Right renal pelvis (tissue), 4 donors: ENCODE measurements at places on chromosomes 1 and 21.

DNA sequence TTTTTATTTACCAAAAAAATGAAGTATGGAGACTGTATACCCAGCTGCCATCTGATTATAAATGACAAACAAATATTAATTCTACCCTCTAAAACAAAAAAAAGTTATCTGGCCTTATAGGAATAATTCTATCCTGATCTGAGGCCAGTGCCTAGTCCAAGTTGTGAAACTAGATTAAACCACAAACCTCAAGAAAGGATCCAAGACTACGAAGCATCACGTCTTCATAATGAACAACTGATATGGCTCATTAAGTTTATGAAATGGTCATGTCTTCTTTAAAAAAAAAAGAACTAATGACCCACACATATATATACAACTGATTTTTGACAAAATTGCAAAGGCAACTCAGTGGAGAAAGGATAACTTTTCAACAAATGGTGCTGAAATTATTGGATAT is 32.4 kb upstream of the CTTNBP2NL start:
- DNase-seq, result no peak

DNA sequence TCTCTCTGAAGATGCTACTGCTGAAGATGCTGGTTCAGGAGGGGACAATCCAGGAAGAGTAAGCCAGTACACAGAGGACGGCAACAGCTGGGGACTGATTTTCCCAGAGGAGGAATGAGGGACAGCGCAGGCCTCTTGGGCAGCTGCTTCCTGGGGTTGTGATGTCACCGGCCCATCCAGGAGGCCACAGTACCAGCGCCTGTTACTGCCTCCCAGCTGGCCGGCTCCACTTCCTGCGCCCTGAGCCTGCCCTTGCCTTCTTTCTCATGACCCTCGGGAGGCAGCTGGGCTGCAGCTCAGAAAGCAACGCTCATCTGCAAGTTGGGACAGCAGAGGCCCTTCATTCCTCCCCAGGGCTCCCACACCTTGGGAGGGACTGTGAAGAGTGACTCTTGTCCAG is 21.9 kb upstream of the ID3 start:
- DNase-seq, result no peak

DNA sequence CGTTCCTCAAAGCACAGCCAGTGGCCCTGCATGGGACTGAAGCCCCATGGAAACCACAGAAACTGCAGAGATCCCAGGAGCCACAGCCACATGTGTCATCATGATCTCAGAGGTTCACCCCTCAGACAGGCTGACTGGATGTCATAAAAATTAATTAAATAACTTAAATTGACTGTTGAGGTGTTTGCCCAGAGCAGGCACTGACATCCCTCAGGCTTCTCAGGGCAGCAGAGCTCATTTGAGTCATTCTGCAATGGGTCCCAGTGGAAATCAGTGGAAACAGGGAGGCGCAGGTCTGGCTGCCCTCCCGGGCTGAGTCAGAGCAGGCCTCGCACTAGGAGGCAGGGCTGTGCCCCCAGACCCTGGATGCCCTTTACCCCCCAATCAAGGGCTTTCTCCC is 135.1 kb downstream of the CDC7 start:
- DNase-seq, result no peak

DNA sequence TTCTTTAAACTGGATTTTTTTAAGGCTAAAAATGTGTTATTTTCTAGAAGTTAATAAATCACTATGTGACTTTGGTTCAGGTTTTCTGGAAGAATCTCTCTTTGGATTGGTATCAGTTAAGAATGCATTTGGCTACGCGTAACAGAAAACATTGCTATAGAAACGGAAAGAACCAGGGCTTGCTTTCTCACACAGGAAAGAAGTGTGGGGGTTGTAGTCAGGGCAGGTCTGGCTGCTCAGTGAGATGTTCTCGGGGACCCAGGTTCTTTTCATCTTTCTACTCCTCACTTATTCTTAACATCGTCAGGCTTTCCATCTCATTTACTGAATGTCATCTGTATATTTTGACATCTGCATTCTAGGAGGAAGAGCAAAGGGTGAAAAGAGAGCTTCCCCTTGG is 191.4 kb downstream of the ZBTB18 start:
- DNase-seq, result no peak

- no peak for DNase-seq
These were observed 15.2 kb downstream of the PPT1 start for GRCh38 chr1:40081871-40082270.

DNA sequence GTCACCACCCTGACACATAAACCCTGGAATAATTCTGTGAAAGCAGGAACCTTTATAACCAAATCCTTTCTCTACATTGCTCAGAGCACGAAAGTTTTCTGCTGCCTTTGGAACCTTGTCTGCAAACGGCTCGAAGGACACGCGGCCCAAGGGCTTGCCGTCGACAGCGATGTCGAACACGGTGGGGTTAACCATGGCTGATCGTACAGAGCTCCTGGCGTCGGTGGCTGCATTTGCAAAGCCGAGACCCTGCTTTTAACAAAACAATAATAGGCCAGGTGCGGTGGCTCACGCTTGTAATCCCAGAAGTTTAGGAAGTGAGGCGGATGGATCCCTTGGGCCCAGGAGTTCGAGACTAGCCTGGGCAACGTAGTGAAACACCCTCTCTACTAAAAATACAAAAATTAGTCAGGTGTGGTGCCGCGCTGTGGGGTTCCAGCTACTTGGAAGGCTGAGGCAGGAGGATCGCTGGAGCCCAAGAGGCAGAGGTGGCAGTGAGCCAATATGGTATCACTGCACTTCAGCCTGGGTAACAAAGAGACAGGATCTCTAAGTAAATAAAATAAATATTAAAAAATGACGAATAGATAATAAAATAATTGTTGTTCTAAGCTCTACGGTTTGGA is 2.2 kb upstream of the EIF2B3 start:
- DNase-seq, result no peak
